ENCODE measurements at places on chromosomes 4 and X.

DNA sequence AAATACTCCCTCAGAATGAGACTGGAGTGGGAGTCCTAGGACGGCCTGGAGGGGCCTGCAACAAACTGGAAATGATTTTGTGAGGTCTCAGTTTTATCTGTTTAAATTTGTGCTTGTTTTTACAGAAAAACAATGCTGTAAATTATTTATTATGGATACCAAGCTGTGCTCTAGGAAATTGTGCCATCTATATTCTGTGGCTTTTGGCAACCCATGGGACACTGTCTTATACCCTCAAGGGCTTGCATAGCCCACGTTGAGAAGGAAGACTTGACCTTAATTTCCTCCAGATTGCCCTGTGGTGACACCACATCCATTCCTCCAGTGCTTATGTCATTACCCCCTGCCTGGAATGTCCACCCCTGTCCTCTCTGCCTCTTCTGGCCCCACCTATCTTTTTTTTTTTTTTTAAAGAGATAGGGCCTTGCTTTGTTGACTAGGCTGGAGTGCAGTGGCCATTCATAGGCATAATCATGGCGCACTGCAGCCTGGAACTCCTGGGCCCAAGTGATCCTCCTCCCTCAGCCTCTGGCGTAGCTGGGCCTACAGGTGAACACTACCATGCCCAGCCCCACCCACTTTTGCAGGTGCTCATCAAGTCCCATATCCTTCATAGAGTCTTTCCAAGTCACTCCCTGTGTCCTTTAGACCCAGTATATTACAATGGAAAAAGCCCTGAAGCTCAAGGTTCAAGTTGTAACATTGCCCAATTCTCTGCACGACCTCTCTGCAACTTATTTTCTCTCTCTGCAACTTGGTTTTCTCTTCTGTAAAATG is 77.4 kb downstream of the HPRT1 start:
- DNase-seq = no peak

- DNase-seq = no peak
Measured at GRCh38 chr4:148007792-148008191, 275.9 kb downstream of the ARHGAP10 start.

DNA sequence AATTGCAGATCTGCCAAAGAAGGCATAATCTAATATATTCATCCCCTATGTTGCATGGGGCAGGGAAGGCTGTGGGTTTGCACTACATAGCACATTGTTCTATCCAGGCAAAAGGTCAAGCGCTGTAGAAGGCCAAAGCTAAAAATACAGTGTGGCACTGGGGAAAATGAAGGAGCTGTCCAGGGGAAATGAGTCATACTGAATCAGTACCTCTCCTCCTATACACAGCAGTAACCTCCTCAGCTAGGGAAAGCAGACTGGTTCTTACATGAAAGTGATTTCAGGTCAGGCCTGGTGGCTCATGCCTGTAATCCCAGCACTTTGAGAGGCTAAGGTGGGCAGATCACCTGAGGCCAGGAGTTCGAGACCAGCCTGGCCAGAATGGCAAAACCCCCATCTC is 31.0 kb upstream of the SLC25A4 start:
- no peak for DNase-seq

- no peak for DNase-seq
Measured at GRCh38 chr4:111806331-111806730, 338.9 kb upstream of the FAM241A start.

- DNase-seq = no peak
Measured at GRCh38 chr4:7124689-7125442, 57.0 kb upstream of the GRPEL1 start.
